ENCODE measurements at places on chromosomes 1 and 21.

GRCh38 chr1:93628681-93629080 lies 53.0 kb downstream of the BCAR3 start:
- no peak for DNase-seq

DNA sequence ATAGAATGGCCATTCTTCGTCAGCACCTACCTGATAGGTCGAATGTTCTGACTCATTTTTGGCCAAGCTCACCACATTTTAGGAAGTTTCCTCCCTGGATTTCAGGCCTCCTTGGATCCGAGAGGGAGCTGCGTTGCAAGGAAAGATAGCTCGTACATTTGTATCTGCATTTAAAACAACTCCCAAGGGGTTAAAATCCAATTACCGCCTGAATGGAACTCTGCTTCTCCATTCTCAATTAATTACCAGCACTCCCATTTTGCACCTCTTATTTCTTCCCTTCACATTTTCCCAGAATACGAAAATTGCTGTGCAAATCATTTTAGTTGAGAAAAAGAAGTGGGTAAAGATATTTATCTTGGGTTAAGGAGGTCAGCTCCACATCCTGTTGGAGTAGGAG lies 610.7 kb downstream of the NPHP4 start:
- DNase-seq: no peak

GRCh38 chr21:28480470-28480869 lies 512.2 kb downstream of the LTN1 start:
- DNase-seq: peak; percentile 19

GRCh38 chr21:34670220-34670961 lies 1.6 kb downstream of the CLIC6 start:
- no peak for DNase-seq

GRCh38 chr1:246959944-246960693 lies 28.4 kb upstream of the AHCTF1 start:
- DNase-seq: no peak

DNA sequence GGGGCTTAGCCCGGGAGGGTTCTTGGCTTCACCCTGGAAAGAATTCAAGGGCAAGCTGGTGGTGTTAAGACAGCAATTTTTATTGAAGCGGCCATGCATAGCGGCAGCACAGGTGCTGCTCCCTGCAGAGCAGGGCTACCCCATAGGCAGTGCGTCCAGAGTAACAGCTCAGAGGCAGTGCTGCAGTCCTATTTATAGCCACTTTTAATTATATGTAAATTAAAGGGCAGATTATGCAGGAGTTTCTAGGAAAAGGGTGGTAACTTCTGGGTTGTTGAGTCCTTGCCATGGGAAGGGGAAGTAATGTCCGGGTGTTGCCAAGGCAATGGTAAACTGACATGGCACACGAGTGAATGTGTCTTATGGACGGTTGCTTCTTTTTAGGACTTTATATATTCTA lies 57.0 kb downstream of the VPS26C start:
- DNase-seq: no peak

- DNase-seq: no peak
These were observed 8.8 kb upstream of the AGTRAP start for GRCh38 chr1:11727119-11727518.

GRCh38 chr1:194535369-194535768 lies 1349.0 kb upstream of the B3GALT2 start:
- DNase-seq: no peak

- no peak for DNase-seq
These were observed 13.9 kb upstream of the LY9 start for GRCh38 chr1:160781914-160782689.

GRCh38 chr1:158248771-158249170 lies 5.5 kb upstream of the CD1A start:
- DNase-seq: no peak

DNA sequence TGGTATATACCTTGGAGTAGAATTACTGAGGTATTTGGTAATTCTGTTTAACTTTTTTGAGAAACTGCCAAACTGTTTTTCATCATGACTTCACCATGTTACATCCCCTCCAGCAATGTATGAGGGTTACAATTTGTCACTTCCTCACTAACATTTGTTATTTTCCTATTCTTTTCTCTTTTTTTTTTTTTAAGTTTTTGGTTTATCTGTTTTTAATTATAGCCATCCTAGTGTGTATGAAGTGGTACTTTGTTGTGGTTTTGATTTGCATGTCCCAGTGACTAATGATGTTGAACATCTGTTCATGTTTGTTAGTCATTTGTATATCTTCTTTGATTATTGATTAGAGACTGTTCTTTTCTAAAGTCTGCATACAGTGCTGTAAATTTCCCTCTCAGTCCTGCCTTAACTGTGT lies 147.3 kb downstream of the HS2ST1 start:
- DNase-seq: no peak

GRCh38 chr1:14745001-14745720 lies 146.7 kb downstream of the KAZN start:
- DNase-seq: no peak

- DNase-seq: no peak
These were observed 156.9 kb upstream of the NBPF11 start for GRCh38 chr1:148308832-148309458.

DNA sequence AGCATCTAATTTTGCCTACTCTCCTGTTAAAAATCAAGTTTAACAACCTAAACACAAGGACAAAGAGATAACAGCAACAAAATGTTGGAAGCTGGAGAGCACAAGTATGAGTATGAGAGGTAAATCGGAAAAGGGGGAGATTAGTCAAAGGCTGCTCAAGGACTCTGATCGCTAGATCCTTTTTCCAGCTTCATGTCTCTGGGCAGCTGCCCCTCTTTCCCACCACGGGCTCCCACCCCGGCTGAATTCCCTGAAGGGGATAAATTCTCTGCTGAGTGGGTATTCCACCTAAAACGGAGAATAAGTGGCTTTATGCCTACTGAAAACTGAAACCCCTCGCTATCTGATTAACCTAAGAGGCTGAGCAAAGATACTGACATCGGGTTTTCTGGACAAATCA lies 696 bp upstream of the CTBS start:
- DNase-seq: no peak

DNA sequence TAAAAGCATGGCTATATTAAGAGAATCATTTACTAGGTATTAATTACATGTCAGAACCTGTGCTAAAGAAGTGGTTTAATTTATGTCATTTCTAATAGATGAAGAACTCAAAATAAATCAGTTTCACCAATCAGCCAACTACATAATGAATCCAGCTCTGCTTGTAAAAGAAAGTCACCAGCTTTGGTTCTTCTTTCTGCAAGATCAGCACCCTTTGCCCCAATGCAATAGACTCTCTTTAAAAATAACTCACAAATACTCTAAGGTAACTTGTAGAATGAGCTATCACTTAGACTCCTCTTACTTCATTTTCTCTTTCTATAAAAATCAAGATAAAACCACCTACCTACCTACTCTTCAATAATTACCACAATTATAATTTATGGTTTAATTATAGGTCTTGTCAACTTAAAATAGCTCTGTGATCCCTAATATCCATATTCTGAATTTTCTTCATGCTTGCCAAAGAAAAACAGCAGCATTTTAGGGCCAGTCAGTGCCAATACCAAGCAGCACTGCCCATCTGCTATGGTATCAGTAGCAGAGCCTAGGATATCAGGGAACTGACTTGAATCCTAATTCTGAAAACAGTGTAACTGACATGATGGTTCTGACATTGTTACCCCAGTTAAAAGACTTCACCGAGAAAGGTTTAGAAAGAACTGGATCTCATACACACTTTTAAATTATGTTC lies 11.3 kb downstream of the SLC19A2 start:
- DNase-seq: no peak

GRCh38 chr1:67937651-67938050 lies 104.4 kb upstream of the GNG12 start:
- no peak for DNase-seq

DNA sequence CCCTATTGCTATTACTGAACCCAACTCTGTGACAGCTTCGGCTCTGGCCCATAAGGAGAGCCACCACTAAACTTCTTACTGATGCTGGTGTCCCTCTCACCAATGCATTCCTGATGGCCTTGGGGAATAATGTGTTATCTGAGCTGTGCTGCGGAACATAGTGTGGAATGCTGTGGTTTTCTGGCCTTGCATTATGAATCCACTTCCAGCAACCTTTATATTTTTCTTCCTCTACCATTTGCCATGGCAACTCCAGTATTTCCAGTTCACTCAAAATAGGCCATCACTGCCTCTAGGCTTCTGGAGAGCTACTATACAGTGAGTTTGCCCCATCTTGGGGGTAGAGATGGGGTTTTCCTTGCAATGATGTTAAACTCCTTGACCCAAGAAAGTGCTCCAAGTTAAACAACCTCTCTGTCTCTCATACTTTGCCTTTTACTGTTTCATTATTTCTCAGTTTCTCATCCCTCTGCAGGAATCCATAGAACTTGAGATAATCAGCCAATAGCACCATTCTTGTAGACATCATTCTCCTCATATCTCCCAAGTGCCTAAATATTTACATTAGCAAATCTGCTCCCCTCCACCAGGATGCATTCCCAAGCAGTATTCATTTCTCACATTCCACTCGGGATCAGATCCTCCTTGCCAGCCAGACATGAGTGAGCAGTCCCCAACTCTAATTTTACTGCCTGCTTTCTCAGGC lies 11.1 kb upstream of the RAVER2 start:
- DNase-seq: no peak

DNA sequence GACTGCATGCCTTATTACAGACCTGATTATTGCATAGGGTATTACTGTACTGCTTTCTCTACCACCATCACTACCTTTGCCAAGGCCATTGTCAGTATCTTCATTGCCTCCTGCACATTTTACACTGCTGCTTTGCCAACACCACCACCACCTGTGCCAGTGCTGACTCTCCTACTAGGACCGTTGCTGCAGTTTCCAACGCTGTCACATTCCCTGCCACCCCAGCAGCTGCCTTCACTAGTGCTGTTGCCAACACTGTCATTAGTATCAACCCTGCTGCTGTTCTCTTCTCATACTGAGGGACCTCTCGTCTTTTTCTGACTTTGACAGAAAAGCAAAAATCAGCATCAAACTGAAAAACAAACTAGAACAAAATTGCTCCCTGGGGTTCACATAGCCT lies 394.9 kb upstream of the B3GALT2 start:
- no peak for DNase-seq

DNA sequence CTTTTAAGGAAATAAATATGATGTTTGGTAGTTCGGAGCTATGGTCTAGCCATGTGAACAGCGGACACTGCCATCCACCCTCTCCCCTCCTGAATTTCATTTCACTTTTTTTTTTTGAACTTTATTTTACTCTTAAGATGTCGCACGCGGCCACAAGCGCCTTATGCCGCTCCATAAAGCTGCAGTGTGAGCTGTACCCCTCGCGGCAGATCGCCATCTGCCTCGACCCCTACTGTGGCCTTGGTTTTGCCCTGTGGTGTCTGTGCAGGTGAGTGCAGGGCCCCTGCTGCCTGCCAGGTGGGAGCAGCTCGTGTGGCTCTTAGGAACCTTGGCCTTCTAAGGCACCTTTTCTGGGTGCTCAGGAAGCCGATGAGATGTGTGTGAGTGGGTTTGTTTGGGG lies 48.1 kb downstream of the S100B start:
- DNase-seq: no peak

- no peak for DNase-seq
These were observed 54.8 kb downstream of the NR5A2 start for GRCh38 chr1:200082329-200082728.

DNA sequence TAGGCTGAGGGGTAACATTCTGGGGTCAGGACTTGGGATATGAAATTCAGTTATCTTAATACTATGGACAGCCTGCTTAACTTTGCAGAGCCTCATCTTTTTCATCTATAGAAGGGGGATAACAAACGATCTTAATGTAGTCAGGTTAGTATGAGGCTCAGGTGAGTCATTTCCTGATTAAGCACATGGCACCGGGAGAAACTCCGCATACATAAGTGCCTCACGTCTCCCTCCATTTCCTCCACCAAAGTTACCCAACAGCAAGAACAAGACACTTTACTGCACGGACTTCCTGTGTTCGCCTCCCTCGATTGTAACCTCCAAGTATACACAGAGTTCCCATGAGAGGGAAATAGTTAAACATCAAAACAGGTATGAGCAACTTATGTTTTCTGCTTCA lies 112.7 kb upstream of the COA6 start:
- no peak for DNase-seq

DNA sequence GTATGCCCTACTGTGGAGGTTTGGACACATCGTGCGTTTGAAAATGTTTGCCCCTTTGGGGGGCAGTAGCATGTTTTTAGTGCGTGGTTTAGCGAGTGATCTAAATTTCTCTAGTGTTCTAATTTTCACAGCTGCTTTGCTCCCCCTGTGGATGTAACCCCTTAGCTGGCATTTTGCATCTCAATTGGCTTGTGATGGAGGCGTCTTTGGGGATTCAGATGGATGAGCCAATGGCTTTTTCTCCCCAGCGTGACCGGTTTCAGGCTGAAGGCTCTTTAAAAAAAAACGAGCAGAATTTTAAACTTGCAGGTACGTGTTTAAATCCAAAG lies 836 bp downstream of the CDC7 start:
- DNase-seq: no peak

GRCh38 chr21:36104317-36105300 lies 30.3 kb upstream of the CBR3 start:
- DNase-seq: no peak

- no peak for DNase-seq
These were observed 101.7 kb downstream of the OLFML2B start for GRCh38 chr1:161921990-161922389.

GRCh38 chr1:156226116-156226538 lies 13.3 kb downstream of the PMF1 start:
- DNase-seq: no peak

GRCh38 chr1:147651466-147651865 lies 18.9 kb downstream of the ACP6 start:
- no peak for DNase-seq

Measured in BJ (cell line).